CD4-positive, alpha-beta memory T cell (primary cell): ENCODE measurements at places on chromosomes 1 and 21. TPM values are rescaled to one million over a fixed set of nuclear protein-coding genes. Genes with fewer than 3 reads are reported as not detected.

IFNGR2 gene
- 24.3 TPM for polyA plus RNA-seq

DNA sequence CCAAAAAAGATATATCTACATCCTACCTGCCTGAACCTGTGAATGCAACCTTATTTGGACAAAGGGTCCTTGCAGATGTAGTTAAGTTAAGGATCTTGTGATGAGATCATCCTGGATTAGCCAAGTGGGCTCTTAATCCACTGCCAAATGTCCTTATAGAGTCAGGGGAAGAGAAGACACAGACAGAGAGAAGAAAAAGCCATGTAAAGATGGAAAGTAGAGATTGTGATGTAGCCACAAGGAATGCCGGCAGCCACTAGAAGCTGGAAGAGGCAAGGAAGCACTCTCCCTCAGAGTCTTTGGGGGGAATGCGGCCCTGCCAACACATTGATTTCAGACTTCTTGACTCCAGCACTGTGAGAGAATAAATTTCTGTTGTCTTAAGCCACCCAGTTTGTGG, 16.2 kb downstream of the HSD11B1 start:
- no peak for DNase-seq

DNA sequence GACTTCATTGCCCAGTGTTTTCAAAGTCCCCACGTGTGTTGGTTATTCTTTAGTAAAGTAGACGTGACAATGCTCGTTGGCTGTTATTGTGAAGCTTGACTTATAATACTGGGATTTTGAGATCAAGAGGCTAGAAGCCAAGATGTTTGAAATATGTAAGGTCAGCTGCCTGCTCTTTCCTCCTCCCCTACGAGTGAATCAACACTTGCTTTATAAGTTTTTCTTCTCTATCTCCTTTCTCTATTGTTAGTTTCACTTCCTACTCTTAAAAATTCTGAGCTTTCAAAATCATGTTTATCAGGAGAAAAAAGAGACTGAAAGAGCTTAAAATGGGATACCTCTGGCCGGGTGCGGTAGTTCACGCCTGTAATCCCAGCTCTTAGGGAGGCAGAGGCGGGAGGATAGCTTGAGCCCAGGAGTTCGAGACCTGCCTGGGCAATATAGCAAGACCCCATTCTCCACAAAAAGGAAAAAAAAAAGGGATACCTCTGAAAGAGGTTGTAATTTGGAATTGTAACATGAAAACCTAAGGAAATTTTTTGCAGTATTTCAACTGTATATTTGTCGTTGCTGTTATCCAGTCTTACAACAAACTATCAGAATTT, 72.0 kb downstream of the EPB41 start:
- DNase-seq: no peak

- DNase-seq: no peak
Measured at GRCh38 chr1:237139732-237140131, 97.7 kb downstream of the RYR2 start.

DNA sequence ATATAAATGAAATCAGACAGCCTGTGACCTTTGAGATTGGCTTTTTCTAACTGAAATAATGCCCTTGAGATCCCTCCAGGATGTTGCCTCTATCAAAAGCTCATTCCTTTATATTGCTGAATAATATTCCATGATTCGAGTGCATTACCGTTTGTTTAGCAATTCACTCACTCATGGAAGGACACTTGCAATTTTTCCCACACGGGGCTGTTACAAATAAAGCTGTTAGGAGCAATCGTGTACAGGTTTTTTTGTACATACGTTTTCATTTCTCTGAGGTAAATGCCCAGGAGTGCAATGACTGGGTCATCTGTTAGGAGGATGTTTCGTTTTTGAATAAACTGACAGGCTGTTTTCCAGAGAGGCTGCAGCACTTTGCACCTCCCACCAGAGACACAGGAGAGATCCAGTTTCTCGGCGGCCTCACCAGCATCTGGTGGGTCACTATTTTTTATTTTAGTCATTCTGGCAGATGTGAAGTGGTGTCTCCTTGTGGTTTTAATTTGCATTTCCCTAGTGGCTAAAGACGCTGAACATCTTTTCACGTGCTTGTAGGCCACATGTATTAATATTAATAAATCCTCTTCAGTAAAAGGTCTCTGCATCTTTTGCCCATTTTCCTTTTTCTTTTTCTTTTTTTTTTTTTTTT, 11.0 kb downstream of the PRDM15 start:
- DNase-seq: no peak

SLC6A17 gene
- polyA plus RNA-seq: not detected

PAQR6 gene
- 0.22 TPM for polyA plus RNA-seq

- no peak for DNase-seq
Measured at GRCh38 chr1:54275349-54275748, 75.4 kb downstream of the MRPL37 start.

GRCh38 chr1:193060938-193061337, 1.5 kb downstream of the RO60 start:
- DNase-seq: no peak

DNA sequence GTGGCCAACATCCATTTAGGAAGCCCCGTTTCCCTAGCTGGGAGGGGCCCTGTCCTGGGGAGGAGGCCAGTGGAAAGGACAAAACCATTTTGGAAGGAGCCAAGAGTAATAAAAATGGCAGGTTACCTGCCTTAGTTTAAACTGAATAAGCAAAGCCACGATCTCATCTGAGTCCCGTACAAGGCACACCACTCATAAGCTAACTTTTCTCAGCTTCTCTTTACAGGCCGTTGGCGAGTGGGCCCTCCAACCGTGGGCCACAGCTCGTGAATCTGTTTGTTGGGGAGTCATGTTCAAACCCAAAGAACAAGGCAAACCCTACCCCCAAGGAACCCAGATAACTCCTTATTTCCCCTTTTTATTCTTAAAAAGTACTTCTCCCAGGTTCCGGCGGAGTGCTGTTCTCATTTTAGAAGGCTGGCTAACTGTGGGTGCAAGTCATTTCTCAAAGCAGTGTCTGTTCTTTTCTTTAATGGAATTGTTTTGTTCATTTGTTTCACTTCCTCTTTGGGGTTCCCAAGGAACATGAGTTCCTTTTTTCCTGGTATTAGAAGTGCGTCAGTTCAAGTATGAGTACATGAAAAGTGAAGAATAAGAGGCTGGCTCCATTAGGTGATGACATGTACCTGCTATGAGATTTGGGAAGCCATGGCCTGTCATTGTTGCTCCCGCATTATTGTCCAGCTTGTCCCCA, 89.0 kb downstream of the PSMG1 start:
- no peak for DNase-seq

TTC22 gene
- 5.5 TPM for polyA plus RNA-seq

GRCh38 chr1:34850382-34850781, 9.2 kb downstream of the SMIM12 start:
- no peak for DNase-seq

- DNase-seq: no peak
Measured at GRCh38 chr1:93827128-93827527, 51.9 kb downstream of the DNTTIP2 start.

GSTM5 gene
- polyA plus RNA-seq: not detected

BEST4 gene
- polyA plus RNA-seq: not detected

DNA sequence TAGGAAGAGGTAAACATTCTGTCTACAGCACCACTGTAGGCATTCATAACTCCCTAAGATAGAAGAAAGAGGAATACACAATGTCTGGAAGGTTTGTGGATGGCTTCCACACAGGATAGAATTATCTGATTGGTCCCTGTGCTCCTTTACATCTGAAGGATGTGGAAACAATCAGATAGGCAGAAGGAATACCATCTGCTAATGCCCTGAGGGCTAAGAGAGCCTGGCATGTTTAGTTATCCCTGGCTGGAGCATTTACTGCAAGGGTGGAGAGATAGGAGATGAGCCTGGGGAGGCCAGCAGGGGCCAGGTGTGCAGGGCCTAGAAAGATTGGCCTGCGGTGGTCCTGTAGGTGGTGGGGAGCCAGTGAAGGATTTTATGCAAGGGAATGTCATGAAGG, 8.6 kb upstream of the ACBD3 start:
- DNase-seq: no peak

GRCh38 chr1:51276286-51276685, 40.2 kb downstream of the RNF11 start:
- no peak for DNase-seq

DNA sequence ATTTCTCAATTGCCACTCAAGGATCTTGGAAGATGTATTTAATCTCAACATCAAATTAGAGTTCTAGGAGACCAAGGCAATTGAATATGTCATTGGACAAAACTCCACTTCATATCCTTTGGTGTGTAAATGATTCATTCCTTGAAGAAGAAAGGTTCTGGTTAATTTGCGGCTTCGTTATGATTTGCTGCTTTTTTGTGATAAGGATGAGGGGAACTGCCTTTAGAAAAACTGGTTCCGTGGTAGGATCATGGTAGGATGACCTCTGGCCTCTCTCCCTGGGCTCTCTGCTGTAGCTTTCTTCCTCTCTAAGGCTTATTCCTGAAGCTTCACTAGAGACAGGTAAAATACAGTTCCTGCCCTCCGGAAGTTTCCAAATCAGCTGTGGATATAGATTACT, 51.5 kb upstream of the ERRFI1 start:
- DNase-seq: no peak

APCS gene
- not detected for polyA plus RNA-seq

GRCh38 chr21:39078322-39079065, 104.8 kb downstream of the PSMG1 start:
- no peak for DNase-seq

DHX9 gene
- 107 TPM for polyA plus RNA-seq

GRCh38 chr21:40562242-40563002, 284.5 kb downstream of the DSCAM start:
- DNase-seq: no peak

DNA sequence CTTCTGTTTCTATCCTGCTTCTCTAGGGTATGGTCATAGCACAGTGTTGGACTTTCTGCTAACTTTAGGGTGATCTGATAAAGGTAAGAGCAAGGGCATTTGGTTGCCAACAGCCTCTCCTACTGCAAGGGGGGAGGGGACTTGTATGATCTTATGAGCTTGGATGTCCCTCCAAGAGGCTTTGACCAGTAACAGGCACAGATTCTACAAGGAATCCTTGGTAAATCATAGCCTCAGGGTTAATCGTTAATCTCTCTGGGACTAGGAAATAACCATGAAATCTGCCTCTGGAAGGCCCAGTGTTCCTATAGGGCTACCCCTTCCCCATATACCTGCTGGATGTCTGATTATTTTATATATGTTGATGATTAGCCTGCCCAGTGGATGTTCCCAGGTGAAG, 134.8 kb upstream of the TNFSF4 start:
- DNase-seq: no peak

- no peak for DNase-seq
Measured at GRCh38 chr1:32890516-32891240, 4.4 kb downstream of the HPCA start.

GJA5 gene
- polyA plus RNA-seq: not detected

OR2AK2 gene
- not detected for polyA plus RNA-seq

DNA sequence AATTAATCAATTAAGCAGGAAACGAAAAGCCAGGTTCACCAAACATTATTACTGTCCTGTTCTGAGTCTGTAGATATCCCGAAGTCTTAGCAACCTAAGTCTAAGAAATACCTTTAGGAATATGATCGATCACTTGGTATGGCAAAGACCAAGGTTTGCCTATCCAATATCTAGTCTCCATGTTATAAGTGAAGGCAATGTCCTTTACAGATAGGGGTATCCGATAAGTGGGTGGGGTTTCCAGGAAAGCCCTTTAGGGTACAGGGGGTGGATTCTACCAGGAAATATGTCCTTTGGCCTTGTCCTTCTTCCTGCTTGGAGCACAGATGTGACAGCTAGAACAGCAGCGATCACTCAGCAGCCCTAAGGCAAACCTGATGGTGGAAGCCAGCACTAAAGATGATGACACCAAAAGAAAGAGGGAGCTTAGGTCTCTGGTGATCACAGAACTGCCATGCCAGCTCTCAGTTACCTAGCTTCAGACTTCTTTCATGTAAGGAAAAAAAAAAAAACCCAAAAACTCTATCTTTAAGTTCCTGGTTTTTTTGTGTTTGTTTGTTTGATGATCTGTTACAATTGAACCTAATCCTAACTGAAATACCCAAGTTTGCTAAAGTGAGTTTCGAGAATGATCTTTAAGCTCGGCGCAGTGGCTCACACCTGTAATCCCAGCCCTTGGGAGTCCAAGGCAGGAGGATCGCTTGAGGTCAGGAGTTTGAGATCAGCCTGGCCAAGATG, 40.8 kb downstream of the DSTYK start:
- DNase-seq: no peak

DNA sequence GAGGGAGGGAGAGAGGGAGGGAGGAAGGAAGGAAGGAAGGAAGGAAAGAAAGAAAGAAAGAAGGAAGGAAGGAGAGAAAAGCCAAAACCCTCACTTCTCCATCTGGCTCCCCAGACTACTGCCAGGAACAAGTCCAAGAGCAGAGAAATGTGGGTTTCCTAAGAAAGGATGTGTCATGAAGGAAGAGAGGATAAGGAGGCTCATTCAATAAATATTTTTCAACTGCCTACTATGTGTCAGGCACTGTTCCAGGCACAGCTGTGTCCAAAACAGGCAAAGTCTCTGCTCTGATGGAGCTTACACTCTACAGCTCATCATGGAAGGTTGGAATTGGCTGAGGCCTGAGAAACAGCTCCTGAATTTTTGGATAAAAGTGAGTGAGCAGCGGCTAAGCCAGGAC, 42.6 kb upstream of the ATP2B4 start:
- no peak for DNase-seq

DNA sequence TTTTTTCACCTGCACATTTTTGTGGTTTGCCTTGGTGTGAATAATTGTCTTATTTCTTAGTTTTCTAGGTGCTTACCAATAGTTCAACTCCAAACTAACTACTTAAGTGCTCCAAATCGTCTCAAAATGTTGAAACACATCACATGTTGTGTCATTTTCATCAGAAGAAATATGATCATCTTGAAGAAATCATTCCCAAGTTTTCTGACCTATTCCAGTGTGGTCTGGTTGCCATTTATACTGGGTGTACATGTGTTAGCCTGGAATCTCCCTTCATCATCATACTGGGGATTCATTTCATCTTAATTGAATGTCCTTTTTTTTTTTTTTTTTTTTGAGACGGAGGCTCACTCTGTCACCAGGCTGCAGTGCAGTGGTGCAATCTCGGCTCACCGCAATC, 67.0 kb downstream of the EIF2B3 start:
- no peak for DNase-seq

DNA sequence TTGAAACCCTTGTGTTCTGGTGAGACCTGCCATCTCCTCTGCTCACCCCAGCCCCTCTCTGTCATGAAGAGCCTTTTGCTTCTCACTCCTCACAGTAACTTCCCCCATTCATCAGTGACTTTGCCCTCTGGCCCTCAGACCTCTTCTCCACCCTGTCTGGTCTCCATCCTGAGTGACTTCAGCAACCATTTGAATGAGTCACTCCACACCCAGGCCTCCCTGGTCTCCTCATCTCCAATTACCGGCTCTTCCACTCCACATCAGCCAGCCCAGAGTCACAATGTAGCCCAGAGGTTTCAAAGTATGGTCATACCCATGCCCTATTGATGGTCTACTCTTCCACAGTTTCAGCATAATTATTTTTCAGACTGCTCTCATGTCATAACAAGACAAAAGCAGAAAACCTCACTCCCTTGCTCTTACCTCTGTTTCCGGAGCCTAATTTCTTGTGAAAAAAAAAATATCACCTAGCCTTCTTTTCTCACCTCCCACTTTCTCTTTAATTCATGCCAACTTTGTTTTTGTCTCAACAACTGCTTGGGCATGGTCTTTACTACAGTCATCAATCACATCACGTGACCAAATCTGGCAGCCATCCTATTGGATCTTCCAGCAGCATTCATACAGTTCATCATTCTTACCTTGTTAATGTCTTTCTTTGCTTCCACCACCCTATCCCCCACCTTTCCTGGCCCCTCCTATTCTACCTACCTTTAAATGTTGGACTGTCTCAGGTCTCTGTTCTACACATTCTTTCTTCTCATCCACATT, 35.6 kb upstream of the NEK7 start:
- DNase-seq: no peak

- DNase-seq: no peak
Measured at GRCh38 chr1:203131548-203132200, 4.1 kb downstream of the ADORA1 start.

GRCh38 chr1:37391211-37392011, 83.0 kb upstream of the ZC3H12A start:
- no peak for DNase-seq
